Stimulated activated CD8-positive, alpha-beta memory T cell treated with anti-CD3 and anti-CD28 coated beads, Interleukin-4, amount 100 ng/mL, for 1 hour (primary cell): ENCODE measurements at places on chromosomes 3 and 15.

GRCh38 chr3:25532431-25533162 lies 104.5 kb downstream of the RARB start:
- DNase-seq, result no peak

GRCh38 chr15:50275091-50275490 lies 9.6 kb upstream of the HDC start:
- no peak for DNase-seq

DNA sequence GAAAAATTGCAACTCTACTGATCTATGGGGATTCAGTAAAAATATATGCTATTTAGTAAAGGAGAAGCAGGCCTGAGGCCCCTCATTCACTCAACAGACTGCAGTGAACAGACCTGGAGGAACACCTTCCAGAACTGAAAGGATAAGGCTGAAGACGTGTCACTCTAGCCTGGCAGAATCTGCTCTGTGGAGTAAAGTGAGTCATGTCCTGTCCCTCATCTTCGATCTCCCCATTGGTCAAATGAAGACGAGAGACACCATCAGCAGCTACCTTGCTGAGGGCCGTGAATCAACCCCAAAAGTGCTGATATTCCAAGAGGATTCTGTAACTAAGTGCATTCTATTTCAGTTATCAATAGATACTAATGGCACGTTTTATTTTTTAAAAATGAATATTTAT lies 359.7 kb downstream of the FGF12 start:
- no peak for DNase-seq

- no peak for DNase-seq
These were observed 100.0 kb downstream of the TBC1D5 start for GRCh38 chr3:17642474-17642873.

- no peak for DNase-seq
These were observed 164.5 kb downstream of the RORA start for GRCh38 chr15:61064651-61065050.

- no peak for DNase-seq
These were observed 145.9 kb downstream of the RORA start for GRCh38 chr15:61083081-61083787.

GRCh38 chr15:77412972-77413698 lies 6.8 kb downstream of the PEAK1 start:
- DNase-seq, result no peak

DNA sequence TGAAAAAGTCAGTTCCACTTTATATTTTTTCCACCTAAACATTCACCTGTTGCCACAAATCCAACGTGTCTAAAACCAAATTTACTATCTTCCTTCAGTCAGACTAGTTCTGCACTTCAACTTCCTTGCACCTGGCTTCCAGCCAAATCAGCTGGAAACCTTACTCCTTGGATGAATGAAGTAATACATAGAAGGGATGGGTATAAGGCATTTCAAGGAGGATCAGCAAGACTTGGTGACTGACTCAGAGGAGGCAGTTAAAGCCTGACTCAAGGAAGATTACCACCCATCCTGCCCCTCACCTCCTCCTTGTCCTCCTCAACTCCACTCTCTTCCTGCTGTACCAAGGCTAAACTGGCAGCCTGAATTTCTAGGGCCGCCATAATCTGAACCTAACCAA lies 37.1 kb downstream of the QTRT2 start:
- no peak for DNase-seq

DNA sequence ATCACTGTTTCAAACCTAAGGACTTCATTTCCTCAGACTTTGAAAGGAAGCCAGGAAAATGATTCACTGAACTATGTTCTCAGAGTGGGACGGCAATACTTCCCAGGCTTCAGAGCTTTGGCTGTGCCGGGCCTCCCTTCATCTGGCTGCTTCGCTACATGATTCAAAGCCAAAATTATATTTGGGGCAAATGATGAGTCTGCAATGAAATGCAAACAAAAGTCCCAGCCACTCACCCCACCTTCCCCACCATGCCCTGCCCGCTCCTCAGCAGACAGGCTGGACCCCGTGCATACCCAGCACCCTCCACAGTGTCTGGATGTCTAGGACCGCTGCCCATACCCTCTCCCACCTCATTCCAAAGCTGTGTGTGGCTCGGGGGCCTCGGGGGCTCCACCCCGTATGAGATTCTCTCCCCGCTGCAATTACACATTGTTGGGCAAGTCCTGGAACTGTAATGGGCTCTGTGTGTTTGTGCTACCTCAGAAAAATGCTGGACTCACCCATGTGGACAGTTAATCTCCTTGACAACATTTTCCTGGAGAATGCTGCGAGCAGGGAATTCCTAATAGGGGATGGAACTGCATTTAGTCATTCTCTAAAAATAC lies 32.2 kb downstream of the ATP10A start:
- DNase-seq, result no peak
